ENCODE measurements at places on chromosomes 3 and 15.

DNA sequence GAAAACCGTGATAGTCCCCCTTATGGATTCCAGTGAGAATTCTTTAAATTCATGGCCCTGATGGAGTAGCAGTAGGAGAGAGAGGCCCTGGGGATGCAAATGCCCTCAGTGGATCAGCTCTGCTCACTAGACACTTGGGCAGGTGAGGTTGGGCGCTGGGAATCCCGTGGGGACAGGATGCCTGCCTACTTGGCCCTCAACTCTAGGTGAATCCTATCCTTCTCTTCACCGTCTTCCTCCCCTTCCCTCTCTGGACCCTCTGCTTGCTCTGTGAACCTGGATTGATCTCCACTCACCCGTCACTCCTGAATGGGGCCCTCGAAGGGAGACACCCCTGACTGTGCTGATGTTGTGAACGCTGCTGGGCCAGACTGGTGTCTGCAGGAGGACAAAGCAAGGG lies 77.4 kb downstream of the SEC22A start:
- no peak for DNase-seq

DNA sequence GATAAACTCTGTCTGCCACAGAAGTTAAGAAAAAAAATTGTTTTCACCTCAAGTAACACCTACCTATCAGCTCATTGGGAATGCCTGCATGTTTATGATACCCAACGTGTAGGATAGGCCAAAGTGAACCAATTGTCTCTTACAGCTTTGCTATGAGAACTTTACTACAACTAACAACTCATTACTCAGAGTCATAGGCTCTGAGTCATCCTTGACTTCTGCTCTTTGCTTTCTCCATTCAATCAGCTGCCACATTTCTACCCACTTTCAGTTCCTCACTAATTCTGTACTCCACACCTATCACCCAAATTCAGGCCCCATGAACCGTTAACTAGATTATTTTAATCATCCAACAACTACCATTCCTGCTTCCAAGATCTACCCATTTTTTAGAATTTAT lies 843.9 kb downstream of the TUSC7 start:
- no peak for DNase-seq

GRCh38 chr3:30435861-30436331 lies 170.5 kb upstream of the TGFBR2 start:
- no peak for DNase-seq

DNA sequence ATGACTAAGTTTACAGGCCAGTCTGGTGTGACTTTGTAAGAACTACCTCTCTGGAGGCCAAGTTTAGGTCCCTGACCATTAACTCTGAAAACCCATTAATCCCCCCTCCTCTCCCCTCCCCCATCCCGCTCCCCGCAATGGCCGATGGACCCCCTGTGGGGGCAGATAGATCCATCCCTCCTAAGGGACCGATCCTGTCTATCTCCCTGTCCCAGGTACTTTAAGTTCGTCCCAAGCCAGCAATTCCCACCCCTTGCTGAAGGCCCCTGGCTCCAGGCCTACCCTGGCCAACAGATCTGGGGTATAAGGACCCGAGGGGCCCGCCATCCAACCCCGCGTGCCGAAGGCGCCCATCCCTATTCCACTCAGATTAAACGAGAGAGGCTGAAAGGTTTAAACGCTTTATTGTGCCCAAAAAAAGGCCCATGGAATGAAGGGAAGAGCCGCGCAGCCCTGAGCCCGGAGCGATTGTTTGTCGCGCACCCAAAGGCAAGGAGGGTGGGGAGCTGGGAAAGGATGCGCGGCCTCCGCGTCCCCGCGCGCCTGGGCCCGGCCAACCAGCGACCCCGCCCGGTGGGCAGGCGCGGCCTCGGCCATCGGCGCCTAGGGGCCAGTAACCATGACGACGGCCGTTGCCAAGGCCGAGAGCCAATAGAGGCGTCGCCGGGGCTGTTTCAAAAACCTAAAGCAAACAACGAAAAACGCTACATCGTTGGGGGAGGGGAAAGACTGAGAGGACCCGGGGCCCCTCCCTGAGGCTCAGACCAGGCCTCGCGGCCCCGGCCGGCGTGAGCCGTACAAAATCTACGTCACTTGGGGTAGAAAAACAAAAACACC lies 35.9 kb downstream of the HMCES start:
- peak; percentile 90 for DNase-seq

- DNase-seq: no peak
Measured at GRCh38 chr3:185998136-185998535, 60.3 kb upstream of the TRA2B start.

DNA sequence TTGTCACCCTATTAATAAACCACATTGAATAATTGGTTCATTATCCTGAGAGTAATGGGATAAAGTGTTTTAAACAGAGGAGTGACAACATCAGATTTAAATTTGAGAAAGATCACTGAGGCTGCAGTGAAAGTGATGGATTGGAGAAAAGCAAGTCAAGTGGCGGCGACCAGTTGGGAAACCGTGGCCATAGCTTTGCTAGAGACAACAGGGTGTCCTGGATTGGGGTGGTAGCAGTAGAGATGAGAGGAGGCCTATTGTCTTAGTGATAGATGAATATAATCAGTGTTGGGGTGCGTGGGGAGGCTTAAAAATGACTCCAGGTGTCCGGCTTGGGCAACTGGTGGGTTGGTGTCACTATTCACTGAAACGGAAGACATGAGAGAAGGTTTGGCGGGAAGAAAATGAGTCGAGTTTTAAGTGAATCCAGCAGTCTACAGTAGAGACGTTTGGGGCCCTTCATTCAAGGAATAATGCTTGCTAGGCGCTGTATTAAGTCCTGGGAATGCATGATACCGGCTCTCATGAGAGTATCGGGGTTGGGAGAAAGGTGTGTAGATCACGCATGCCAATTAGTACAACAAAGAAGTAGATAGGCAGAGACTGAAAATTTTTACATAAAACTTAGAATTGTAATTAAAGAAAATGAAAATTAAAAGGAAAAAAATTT lies 819 bp downstream of the NEK4 start:
- no peak for DNase-seq

DNA sequence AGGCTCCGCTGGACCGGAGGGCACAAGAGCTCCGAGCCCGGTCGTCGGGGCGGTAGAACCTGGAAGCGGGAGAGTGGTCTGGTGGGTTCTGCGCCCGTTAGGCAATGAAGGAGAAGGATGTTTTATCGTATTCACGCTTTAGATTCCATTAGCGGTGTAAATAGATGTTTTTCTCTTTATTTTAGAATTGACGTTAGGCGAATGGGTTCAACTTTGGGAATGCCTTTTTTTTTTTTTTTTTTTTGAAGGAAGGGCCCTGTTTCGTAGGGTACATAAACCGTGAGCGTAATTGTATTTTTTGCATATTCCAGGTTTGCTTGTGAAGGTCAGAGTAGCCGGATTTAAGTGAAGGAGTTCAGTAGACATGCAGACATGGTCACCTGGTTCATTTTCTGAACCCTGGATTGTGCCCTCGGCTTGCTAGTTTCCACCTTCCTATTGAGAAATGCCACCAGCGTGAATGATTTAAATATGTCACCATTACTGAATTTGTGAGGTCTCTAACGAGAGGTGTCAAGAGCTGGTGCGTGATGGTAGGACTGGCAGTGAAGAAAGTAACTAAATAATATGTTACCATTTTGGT lies 808 bp downstream of the RBM6 start:
- DNase-seq: no peak

- DNase-seq: no peak
Measured at GRCh38 chr3:130786306-130786705, 39.7 kb upstream of the PIK3R4 start.

DNA sequence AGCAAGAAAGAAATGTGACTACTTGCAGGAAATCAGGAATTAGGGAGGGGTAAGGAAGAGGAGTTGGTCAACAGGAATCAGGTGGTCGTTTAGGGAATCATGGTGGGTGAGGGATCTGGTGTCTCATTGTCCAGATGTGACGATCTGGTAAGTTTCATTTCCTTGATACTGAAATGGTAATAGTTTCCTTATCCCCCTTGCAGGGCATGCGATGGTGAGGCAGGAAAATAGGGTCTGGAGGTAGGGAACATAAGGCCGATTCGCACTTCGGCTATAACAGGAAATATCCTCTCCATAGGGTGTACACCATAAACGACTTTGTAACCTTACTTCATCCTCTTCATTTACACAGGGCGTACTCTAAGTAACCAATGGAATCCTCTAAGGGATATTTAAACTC lies 574 bp upstream of the LRRC34 start:
- no peak for DNase-seq

DNA sequence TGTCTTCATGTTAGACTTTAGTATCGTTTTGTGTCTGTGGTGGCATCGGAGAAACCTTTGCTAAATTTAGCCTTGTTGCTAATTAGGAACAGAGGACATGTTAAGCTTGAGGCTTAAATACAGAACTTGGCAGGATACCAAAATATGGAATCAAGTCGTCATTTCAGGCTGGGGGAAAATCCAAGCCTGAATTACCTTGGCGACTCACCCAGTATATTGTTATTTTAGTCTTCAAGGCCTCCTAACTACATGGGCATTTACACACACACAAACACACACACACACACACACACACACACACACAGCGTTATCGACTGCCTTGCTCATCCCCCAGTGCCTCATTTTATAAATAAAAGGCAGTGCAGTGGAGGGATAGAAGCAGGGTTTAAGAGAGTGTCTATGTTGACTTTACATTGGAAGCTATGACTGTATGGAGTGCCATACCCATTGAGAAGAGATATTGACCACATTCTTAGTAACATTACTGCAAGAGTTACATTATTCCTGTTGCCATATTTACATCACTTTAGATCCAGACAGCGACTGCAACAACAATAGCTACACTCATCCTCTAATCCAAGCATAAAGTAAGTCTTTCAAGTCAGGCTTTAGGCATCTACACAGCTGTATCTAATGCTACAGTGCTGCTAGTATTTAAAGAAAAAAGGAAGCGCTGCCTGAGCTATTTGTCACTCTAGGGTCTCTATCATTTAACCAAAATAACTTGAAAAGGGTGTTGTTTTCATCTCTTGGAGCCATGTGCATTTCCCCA lies 210.8 kb upstream of the SEMA6D start:
- no peak for DNase-seq

Measured in GM20000 (cell line).